Spinal cord (tissue), 10 donors: ENCODE measurements at places on chromosomes 16 and 17. TPM values are rescaled to one million over a fixed set of nuclear protein-coding genes. Genes with fewer than 3 reads are reported as not detected.

GRCh38 chr16:11602321-11602720 lies 15.6 kb upstream of the LITAF start:
- no peak for DNase-seq

DNA sequence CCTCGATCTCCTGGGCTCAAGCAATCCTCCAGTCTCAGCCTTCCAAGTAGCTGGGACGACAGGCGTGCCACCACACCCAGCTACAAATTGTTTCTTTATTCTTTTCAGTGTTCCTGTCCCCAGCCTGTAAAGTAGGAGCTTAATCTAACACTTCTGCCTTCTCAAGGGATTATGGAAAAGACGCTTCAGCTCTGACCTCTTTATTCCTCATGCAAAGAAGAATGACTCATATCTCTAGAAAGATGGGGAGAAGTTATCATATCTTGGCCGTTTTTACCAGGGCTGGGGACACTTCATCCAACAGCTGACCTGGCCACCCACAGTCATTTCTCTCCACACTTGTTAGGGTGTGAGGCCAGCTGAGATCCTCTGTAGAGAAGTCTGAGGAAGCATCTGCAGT lies 172.6 kb downstream of the HAPSTR1 start:
- DNase-seq, result no peak

GRCh38 chr16:23079675-23080301 lies 69.5 kb downstream of the USP31 start:
- no peak for DNase-seq

DNA sequence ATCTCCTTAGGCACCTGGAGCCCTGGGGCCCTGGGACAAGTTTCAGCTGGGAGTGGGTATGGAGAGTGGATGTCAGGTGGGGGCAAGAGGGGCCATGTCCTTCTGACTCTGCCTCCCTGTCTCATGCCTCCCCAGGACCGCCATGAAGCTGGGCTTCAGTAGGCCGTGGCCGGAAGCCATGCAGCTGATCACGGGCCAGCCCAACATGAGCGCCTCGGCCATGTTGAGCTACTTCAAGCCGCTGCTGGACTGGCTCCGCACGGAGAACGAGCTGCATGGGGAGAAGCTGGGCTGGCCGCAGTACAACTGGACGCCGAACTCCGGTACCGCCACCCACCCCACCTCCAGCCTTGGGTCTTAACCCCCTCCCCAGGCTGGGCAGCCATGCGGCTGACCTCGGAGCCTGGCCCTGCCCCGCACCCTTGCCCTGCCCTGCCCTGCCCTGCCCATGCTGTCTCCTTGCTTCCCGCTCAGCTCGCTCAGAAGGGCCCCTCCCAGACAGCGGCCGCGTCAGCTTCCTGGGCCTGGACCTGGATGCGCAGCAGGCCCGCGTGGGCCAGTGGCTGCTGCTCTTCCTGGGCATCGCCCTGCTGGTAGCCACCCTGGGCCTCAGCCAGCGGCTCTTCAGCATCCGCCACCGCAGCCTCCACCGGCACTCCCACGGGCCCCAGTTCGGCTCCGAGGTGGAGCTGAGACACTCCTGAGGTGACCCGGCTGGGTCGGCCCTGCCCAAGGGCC lies 20.0 kb downstream of the ACE start:
- DNase-seq, result no peak

ATMIN gene
- total RNA-seq, result 62.6 TPM

KRT23 gene
- total RNA-seq, result 1.2 TPM
